ENCODE measurements at places on chromosomes 16 and 17. TPM values are rescaled to one million over a fixed set of nuclear protein-coding genes. Genes with fewer than 3 reads are reported as not detected.

DNA sequence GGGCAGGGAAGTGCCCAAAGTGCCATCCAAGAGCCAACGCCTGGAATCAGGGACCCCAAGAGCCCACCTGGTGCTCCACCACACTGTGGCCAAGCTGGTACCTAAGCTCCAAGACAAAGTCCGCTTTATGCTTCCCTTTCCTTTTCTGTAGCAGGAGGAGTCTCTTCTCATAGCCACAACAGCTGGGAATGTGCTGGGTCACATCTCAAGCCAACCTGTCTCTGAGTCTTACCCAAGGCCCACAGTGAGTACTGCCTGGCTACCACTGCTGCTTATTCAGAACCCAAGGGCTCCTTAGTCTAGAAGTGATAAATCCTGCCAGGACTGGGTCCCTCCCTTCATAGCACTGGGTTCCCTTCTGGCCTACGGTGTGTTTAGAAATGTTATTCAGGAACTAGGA, 49.8 kb downstream of the ERCC4 start:
- no peak for DNase-seq

- no peak for DNase-seq
Observed at GRCh38 chr17:75439287-75439686, 17.1 kb upstream of the TMEM94 start.

DNA sequence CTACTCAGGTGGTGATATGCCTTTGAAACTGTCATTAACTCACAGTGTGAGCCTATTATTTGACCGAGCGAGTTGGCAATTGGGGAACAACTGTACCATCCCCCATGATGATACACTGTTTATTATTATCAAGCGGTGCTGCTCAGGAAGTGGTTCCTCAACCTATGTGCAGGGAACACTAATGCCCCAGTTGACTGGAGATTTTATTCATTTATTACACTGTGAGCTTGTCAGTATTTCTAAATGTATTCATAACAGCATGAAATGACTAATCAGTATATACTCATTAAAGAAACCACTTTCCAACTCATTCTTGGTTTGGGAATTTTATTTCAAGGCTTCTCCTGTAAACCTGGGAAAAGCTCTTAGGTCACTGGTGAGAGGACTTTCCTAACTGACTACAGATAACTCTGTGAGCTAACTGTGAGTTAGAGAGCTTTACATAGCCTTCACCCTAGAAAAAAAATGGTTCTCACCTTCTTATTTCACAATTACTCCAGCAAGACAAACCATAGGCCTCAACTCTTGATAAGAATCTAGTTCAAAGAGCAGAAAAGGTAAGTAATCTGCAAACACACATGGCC, 42.4 kb downstream of the NXPH3 start:
- peak; percentile 72 for DNase-seq

- DNase-seq, result no peak
Observed at GRCh38 chr16:65388592-65388991, 266.7 kb upstream of the CDH11 start.

DNA sequence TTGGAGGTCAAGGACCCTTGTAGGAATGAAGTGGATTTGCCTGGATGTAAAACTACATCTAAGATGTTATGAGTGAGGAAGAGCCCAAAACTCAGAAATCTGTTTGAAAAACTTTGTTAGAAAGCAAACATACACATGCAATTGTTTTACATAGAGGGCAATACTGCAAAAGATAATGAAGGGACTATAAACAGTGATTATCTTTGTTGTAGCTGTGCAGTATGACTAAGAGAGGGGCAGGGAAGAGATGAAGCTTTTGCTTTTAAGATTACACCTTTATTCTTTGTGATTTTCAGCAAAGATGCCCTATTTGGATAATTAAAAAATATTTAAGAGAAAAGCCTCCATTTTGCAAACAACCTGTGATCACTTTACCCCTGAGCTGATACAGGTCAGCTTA, 839.9 kb upstream of the RBFOX1 start:
- peak; percentile 2 for DNase-seq

DNA sequence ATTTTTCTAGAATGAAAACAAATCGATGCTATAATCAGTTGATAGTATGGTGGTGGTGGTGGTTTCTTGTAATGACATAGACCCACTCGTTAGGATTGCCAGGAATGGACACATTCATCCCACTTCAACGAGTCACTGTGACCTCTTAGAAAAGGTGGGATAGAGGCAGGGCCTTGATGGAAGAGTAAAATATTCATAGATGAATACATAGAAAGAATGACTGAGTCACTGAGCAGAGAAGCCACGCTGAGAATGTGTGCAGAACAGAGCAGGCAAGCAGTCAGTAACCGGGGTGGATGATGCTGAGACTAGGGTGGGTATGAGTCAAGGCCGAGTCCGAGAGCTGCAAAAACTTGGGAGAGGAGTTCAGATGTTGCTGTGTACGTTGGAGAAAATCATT, 129.9 kb downstream of the PITPNC1 start:
- no peak for DNase-seq

DNA sequence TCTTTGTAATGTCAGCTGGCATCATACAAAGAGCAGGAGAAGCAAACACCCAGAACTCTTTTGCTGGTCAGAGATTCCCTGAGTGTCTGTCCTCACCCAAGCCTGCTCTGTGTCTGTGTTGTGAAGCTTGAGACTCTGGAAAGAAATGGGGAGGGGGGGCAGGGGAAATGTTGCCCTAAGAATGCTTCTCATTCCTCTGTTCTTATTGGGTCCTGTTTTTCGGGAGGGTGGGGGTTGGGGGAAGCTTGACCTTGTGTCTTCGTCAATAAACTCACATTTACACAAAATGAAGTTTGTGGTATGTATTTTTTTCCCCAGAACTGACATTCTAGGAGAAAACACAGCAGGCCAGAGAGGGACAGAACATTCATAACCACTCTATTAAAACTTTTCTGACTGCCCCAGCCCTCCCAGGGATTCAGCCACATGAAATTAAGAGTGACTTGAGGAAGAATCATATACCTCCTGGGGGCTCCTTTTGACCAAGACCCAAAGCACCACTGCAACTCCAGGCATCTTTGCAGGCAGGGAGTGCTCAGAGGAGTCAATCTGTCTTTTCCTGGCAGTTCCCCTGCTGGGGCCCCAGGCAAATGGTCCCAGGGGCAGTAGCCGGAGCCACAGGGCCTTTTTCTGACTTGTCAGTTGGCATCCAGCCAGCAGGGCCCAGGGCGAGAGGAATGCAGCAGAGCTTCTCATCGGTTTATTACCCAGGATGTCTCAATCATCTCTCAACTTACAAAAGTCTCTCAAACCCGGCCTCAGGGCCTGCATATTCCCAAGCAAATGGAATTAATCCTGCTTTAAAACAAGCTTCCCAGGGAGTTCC, 5.1 kb upstream of the RASL10B start:
- DNase-seq, result peak; percentile 93

DNA sequence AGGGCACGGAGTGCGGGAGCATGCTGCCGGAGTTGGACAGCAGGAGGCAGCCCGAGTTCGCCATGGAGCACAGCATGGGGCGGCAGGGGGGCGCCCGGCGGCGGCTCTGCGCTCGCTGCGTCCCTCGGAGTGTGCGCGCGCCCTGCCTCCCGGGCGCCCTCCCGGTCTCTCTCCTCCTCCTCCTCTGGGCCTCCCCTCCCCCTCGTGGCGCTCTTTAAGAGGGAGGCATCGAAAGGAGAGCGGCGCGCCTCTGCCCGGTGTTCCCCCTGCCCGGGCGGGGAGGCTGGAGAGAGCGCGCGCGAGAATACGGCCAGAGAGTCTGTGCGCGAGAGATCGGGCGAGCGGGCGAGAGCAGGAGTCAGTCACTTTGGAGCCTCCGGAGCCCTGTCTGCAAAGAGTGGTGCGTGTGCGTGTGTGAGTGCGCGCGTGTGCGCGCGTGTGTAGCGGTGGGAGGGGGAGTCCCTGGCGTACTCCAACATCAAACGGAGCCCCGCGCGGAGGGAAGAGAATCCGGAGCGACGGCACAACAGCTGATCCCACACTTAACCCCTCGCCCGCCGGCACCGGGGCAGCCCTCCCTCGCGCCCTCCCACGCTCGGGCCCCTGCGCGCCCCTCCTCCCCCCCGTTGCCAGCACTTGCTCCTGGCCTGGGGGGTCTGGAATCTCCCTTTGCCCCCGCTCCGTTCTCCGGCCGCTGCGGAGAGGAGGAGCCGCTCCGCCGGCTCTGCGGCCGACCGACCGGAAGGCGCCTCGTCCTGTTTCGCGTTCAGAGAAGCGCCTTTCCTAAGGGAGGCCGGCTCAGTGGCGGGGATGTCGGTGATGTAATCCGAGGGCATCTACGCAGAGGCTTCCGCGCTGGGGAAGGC, 108.9 kb downstream of the ENGASE start:
- DNase-seq, result peak; percentile 19

- no peak for DNase-seq
Observed at GRCh38 chr16:78513838-78514237, 414.4 kb downstream of the WWOX start.

GRCh38 chr17:13918247-13918646, 151.1 kb upstream of the COX10 start:
- DNase-seq, result no peak

- DNase-seq, result peak; percentile 76
Observed at GRCh38 chr17:28384281-28385036, 13.0 kb downstream of the SARM1 start.

- DNase-seq, result peak; percentile 48
Observed at GRCh38 chr16:21156767-21157467, 1.6 kb upstream of the LDAF1 start.

DNA sequence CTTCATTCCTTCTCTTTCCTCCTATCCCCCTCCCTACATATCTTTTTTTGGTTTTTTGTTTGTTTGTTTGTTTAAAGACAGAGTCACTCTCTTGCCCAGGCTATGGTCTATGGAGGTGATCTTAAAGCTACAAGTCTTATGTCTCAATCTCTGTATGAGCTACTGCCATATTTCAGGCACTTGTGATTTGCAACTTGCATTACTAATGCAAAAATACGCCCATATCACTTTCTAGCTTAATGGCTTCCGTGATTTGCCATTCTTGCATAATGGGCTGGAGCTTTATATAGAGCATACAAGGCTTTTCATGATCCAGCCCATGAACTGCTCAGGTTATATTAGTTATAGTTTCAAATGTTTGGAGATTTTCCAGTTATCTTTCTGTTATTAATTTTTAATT, 7.5 kb downstream of the CFAP97D1 start:
- DNase-seq, result no peak

DNA sequence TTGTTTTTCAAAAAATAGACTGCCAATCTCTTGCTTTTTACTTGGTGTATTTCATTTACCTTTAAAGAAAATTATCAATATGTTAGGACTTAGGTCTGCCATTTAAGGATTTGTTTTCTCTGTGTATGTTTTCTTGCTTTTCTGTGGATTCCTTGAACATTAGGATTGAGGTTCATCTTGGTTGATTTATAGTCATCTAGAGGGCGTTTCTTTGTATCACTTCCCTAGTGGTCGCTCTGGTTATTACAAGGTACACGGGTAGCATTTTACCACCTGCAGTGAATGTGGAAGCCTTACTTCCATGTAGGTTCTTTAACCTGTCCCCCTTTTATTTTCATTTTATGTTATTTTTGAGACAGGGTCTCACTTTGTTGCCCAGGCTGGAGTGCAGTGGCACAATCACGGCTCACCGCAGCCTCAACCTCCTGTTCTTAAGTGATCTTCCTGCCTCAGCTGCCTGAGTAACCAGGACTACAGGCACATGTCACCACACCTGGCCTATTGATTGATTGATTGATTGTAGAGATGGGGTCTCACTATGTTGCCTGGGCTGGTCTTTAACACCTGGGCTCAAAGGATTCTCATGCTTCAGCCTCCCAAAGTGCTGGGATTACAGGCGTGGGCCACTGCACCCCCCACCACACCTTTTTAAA, 35.2 kb upstream of the CBX4 start:
- peak; percentile 45 for DNase-seq

DNA sequence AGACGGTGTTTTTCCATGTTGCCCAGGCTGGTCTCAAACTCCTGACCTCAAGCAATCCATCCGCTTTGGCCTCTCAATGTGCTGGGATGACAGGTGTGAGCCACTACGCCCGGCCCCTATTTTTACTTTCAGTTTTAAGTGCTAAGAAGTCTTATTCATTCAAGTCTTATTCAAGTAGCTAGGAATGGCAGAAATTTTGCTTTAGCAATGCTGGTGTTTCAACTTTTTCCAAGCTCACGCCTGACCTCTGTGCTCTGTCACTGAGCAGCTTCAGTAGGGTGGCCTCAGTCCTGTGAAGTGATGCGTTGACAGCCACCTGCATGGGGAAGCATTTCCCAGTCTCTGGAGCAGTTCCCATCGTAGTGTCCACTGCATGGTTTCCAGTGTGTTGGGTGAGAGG, 12.9 kb downstream of the ZNF750 start:
- DNase-seq, result no peak

DNA sequence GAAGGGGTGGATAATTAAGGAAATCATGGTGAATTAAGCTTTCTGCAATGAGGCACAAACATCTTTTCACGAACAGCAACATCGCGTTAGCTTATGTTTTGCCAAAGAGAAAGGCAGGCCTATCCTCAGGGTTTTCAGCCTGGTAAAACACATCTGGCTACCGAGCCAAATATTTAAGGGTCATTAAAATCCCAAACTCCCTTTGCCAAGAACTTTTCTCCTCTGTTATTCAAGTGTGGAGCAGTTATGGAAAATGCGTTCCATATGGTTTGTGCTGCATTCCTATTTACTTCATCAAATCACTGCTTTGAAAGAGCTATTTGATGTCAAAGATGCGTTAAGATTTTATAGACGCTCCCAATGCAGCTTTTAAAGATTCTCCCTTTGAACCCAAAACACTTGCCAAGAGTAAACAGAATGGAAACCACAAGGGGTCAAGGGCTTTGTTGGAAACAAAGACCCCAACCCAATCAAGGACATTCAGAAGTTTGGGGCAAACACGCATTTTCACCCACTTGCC, 308.3 kb upstream of the CDH5 start:
- peak; percentile 11 for DNase-seq

AXIN2 gene
- polyA plus RNA-seq, result 12.4 TPM

IGSF6 gene
- polyA plus RNA-seq, result 7.4 TPM

CCL18 gene
- 0.28 TPM for polyA plus RNA-seq

TBC1D3B gene
- 7.1 TPM for polyA plus RNA-seq

RBFOX1 gene
- polyA plus RNA-seq, result 1.3 TPM

NLGN2 gene
- 12.9 TPM for polyA plus RNA-seq

SUPT4H1 gene
- 94.6 TPM for polyA plus RNA-seq

ZC3H7A gene
- 50.4 TPM for polyA plus RNA-seq

CEP131 gene
- polyA plus RNA-seq, result 9.0 TPM

ARL6IP1 gene
- 243 TPM for polyA plus RNA-seq

GAS2L2 gene
- polyA plus RNA-seq, result 0.13 TPM
